ENCODE measurements at places on chromosomes 7 and 10.

- DNase-seq = no peak
These were observed 87.4 kb downstream of the ZNF467 start for GRCh38 chr7:149686011-149686410.

DNA sequence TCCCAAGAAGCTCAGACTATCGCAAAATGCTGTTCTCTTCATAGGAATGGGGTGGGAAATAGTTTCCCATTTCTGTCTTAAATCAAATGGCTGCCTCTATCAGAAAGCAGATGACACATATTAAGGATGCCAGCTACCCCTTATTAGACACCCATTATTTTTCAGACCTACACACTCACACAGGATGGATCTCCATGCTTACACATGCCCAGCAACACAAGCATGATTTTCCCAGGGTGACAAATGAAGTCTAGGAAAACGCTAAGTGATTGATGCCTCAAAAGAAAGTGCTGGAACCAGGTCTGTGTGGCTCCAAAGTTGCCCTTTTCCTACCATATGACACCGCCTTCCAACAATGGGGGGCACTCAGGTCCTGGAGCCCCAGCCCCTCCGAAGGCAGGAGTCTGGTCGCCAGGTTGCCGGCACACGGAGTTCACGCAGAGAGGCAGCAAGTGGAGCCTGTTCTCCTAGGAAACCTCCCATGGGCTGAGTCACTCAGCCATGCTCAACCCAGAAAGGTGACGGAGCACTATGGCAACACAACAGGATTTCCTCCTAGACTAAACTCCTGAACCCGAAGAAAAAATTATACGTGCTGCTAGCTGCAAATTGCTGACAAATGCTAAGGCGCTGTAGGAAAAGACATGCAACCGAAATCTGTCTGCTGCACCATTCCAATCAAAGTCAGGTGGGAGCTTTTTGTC lies 19.8 kb downstream of the VOPP1 start:
- DNase-seq = no peak

GRCh38 chr10:77315496-77316129 lies 322.0 kb downstream of the KCNMA1 start:
- no peak for DNase-seq

DNA sequence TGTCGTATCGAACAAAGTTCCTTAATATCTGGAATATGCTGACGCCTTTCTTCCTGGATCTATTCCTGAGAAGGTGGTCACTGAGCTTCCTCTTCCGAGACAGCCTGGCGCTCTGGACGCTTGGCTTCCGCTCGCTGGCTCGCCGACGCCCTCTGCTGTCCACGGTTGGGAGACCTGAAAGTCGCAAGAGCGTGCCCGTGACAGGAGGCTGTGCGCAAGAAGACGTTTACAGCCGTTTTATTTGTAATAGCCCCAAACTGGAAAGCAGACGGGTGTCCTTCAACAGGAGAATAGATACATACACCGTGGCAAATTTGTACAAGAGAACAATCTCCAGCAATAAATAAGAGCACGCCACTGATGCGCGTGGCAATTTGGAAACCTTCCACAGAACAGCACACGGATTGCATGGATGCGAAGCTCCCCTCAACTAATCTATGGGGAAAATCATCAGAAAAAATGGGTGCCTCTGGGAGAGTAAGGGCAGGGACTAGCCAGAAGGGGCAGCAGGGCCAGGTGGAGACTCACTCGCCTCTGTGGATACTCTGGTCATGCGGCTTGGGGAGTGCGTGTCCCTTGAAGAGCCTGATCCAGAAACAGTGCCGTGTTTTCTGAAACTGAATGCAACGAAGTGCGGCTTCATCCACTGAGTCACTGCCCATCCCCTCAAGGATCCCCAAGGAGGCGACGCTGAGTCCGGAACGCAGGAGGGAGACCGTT lies 41.5 kb upstream of the BNIP3 start:
- peak; percentile 68 for DNase-seq

- DNase-seq = no peak
These were observed at the start of gene HOXA3 for GRCh38 chr7:27151931-27152815. TSS of gene HOXA3 (minus strand) at chr7:27152583. CDS start at chr7:27110640, 41,943 bp downstream.
